Brain (organoid and tissue), 16 donors: ENCODE measurements at places on chromosomes 5 and 9.
A peak's percentile ranks its signal among the peaks of the same experiment; 100 is the strongest.

GRCh38 chr9:135328485-135329417, 150.8 kb upstream of the PPP1R26 start:
- DNase-seq: no peak

DNA sequence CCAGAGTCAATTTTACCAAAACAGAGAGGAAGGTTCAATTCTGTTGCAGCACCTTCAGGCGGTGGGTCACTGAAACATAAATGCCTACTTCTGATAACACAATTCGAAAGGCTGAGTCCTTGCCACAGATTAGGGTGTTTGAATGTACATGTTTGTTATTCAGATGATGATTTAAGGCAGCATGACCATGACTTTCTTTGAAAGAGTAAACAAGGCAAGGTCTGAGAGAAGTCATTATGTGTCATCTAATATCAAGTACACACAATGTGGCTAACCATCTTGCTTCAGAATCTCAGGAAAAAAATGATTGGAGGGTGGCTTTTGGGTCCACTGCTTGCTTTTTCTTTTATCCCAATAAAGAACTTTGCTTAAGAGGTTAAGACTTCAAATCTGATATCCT, 457.5 kb downstream of the TAF11L14 start:
- no peak for DNase-seq

- no peak for DNase-seq
Observed at GRCh38 chr9:35342221-35342958, 147.5 kb upstream of the RUSC2 start.

DNA sequence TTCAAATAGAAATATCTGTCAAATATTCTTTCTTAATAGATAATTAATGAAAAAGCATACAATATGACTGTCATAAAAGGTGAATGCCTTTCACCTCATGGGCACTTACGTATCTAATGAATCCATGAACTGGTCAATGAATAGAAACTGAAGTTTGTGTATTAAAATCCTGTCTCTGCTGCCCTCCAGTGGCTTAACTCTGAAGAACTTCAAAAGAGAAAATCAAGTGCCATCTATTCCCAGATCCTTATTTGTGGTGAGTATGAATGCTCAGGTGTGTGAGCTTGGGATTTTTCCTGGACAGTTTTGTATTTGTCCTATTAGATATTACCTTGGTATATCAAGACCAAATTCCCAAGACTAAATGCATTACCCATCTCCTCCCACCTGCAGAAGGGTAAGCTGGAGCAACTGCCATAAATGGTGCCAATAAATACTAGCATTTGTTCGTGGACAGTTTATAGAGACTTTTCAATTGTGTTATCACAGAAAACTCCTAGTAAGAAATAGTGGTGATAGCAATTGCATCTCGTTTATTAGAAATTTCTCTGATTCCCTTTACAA, 44.0 kb upstream of the SVEP1 start:
- peak; percentile 67 for DNase-seq

DNA sequence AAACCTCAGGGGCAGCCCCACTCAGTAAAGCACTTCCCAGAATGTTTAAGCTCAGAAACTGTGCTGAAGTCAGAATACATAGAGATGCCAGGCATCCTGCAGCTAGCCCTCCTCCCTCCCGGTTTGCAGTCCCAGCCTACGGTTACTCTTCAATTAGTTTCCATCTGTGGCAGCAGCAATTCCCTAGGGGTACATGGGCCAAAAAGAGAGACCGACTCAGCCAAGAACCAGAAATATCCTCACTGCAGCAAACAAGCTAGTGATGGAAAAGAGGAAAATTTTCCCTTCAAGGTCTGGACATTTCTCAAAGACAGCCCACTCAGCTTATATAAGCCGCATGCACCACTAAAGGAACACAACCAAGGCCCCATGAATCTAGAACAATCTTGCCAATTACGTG, 89.1 kb upstream of the PPP2R2B start:
- DNase-seq: peak; percentile 82

- no peak for DNase-seq
Observed at GRCh38 chr5:179805529-179806249, 977 bp downstream of the MGAT4B start.

- no peak for DNase-seq
Observed at GRCh38 chr9:14814249-14814628, 91.7 kb upstream of the CER1 start.

- DNase-seq: no peak
Observed at GRCh38 chr5:103605277-103605676, 42.7 kb upstream of the NUDT12 start.

GRCh38 chr5:154331924-154332323, 113.9 kb upstream of the SAP30L start:
- no peak for DNase-seq

- DNase-seq: peak; percentile 13
Observed at GRCh38 chr5:104817127-104817526, 1254.5 kb upstream of the NUDT12 start.

- no peak for DNase-seq
Observed at GRCh38 chr5:163916376-163916775, 411.0 kb downstream of the MAT2B start.

DNA sequence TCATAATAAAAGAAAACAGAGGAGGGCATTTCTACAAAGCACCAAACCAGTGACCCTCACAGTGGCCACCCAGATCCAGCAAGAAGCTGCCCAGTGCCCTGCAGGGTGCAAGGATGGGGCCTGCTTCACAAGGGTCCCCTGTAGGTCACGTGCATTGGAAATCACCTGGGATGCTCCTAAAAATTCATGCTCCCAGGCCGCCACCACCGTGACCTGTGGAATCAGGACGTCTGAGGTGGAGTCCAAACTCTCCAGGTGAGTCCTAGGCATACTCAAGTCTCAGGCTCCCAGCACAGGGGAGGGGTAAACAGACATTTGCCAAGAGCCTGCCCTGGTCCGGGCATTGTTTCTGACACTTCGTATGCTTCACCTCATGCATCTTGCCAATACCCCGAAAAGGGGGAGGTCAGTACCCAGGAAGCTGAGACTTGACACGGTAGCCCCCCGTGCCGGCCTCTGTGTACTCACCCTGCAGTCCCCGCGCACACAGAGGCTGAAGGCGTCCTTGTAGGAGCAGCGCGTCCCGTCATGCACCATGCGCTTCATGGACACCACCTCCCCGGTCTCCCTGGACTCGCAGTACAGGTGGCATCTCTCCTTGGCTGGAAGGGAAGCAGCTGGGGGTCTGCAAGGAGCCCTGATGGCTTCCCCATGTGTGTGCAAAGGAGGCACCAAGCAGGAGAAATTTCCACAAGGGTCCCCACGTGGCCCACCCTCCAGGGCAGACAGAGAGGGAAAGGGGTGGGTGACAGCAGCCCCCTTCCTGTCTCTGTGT, 75.5 kb downstream of the ZNF354C start:
- no peak for DNase-seq

- DNase-seq: no peak
Observed at GRCh38 chr9:6909181-6909580, 151.4 kb downstream of the KDM4C start.

DNA sequence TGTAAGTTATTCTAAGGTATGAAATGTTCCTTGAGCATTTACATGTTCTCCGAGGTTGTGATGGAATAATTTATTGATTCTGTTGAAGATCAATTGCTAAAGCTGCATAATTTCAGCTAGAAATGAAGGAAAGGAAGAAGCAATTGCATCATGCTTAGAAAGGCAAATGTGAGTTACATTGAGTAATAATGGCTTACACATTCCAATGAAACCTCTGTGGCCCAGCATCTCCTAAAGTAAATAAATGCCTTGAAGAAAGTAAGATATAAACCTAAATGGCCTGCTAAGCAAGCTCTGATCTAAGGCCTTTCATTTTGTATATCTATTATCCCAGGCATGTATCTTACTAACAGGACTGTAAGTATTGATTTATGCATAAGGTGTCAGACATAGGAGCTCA, 677.3 kb upstream of the RGMB start:
- no peak for DNase-seq

DNA sequence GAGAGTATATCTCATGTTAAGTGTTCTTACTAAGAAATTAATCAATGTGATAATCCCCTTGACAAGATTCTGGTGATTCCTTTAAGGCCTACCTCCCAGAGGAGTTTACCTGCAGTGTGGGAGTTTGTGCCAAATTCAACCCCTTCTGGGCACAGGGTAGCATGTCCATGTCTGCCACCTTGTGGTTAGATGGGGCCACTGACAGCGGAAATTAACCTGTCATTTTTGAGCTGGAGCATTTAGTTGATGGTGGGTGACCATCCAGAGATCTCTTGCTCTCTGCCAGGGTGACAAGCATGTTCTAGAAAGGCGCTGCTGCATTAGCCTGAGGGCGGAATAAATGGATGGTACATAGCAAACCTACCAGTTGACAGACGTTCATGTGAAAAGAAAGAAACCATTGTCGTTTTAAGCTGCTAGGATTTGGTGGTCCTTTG, 132.2 kb downstream of the FBXO4 start:
- peak; percentile 7 for DNase-seq

- no peak for DNase-seq
Observed at GRCh38 chr5:107805824-107806223, 135.1 kb upstream of the EFNA5 start.

- no peak for DNase-seq
Observed at GRCh38 chr5:457195-457961, 14.4 kb downstream of the EXOC3 start.

DNA sequence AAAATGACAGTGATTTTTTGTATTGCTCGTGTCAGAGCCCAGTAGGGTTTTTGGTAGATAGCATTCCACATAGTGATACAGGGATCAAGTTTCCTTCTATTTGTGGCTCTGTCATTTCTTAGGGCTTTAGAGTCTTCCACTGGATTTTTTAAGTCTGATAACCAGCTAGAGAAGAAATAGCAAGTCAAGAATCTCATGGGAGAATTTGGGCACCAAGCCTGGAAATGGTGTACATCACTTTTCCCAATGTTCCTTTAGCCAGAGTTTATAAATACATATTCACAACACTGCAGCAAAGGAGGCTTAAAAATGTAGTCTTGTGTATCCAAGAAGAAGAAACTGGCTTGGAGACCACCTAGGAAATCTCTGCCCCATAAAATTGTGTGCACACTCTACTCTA, 647.1 kb upstream of the KLF4 start:
- DNase-seq: no peak
